Motor neuron (in vitro differentiated cells): ENCODE measurements at places on chromosomes 13 and 19. TPM values are rescaled to one million over a fixed set of nuclear protein-coding genes. Genes with fewer than 3 reads are reported as not detected.

Gene ZIC2
- total RNA-seq = 0.39 TPM in 1 of 2 replicates, not detected in the other

Gene PSG11
- total RNA-seq = 1.1 and 1.5 TPM in 2 replicates

Gene SLC7A10
- total RNA-seq = 0.20 and 0.27 TPM in 2 replicates

Gene ZNF559
- total RNA-seq = 3.8 and 4.5 TPM in 2 replicates

Gene TSKS
- total RNA-seq = 0.50 TPM in 1 of 2 replicates, not detected in the other

Gene HSPB6
- total RNA-seq = 0.14 and 0.26 TPM in 2 replicates

Gene CCL25
- not detected in 2 replicates for total RNA-seq

Gene PRTN3
- not detected in 2 replicates for total RNA-seq

Gene GET3
- total RNA-seq = 49.2 and 54.5 TPM in 2 replicates

Gene NCAN
- 44.2 and 47.2 TPM in 2 replicates for total RNA-seq

Gene GNA15
- total RNA-seq = 0.22 TPM in 1 of 2 replicates, not detected in the other

Gene ZNF835
- 3.1 and 3.6 TPM in 2 replicates for total RNA-seq

Gene PRR20B
- 0.31 TPM in 1 of 2 replicates, not detected in the other for total RNA-seq

Gene LYL1
- total RNA-seq = 0.75 and 1.2 TPM in 2 replicates

Gene OLFM4
- 0.17 and 0.18 TPM in 2 replicates for total RNA-seq

Gene ZNF222
- total RNA-seq = 12.2 and 12.3 TPM in 2 replicates

Gene FOXA3
- 0.62 and 1.3 TPM in 2 replicates for total RNA-seq

Gene RFX1
- total RNA-seq = 7.1 and 10.1 TPM in 2 replicates

Gene ACP7
- total RNA-seq = 0.62 TPM in 1 of 2 replicates, not detected in the other

Gene ODAD3
- 1.4 and 2.0 TPM in 2 replicates for total RNA-seq

Gene C1QTNF9
- 0.25 TPM in 1 of 2 replicates, not detected in the other for total RNA-seq

Gene GRK1
- total RNA-seq = under 0.01 and 0.13 TPM in 2 replicates

Gene UBE2L5
- total RNA-seq = 0.21 and 0.32 TPM in 2 replicates

Gene WDR88
- total RNA-seq = 1.3 and 1.4 TPM in 2 replicates

Gene KLK3
- 0.60 and 0.98 TPM in 2 replicates for total RNA-seq
